ENCODE measurements at places on chromosomes 12 and 14.

GRCh38 chr12:132146098-132146497 is 1.8 kb downstream of the NOC4L start:
- no peak for DNase-seq

- no peak for DNase-seq
These were observed 80.8 kb downstream of the MNAT1 start for GRCh38 chr14:60815371-60815770.

- no peak for DNase-seq
These were observed 407.2 kb downstream of the FSCB start for GRCh38 chr14:44099743-44100488.

DNA sequence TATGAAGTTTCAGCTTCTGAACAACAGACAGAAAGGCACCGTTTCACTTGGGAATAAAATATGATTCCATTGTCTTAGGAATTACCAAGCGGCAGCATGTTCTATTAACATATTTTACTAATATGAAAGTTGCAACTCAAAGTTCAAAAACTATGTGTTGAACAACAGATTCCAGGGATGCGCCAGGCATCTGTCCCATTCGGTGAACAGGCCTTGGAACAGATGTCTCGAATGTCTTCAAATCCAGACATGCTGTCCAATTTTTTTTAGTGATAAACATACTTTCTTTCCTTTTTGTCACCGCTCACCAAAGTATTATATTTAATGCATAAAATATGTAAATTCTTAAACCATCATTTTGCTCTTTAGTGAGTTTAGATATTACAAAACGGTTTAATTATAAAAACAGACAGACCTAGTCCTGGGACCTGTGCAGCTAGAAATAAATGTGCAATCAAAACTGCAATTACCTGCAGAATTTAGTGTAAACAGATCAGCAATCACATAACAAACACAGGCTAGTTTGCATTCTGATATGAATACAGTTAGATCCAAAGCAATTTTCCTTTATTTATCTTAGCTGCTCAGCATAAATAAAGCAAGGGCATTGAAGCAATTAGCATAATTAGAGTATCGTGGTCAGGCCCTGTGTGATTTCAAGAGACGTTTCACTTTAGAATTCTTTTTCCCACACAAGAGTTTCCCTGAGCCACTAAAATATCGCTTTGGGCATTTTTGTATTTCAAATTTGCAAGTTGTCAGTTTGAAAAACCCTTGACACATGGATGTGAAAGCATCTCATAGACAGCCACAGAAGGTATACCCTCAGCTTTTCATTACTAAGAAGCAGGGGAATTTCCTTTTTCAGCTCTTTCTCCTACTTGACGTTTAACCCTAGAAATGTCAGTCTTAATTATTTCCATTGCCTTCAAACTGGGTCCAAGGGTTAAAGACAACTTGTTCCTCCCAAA is 420.8 kb downstream of the EGLN3 start:
- DNase-seq = no peak

GRCh38 chr12:28066879-28067278 is 94.3 kb upstream of the PTHLH start:
- no peak for DNase-seq

DNA sequence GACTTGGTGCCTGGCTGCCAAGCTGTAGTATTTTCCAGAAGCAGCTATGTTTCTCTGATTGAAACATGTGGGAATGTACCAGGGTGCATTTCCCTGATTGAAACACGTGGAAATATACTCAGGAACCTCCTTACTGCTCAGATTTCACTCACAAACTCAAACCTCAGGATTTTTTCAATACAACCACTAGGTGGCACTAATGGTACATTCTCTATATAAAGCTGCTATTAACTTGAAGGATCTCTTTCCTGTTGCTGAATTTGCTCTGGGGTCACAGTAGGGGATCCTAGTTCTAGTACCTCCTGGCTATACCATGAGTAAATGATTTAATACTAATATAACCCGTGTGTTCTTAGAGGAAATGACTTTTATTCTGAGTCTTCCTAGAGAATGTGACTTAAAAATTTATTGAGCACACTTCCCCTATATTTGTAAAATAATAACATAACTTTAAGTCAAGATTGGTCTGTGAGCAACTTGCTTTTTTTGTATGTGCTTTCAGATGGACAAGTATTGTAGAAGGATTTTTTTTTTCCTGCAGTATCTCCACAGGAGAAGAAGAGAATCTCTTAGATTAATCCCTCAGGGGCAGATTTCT is 173.8 kb upstream of the MIS18BP1 start:
- DNase-seq = no peak

DNA sequence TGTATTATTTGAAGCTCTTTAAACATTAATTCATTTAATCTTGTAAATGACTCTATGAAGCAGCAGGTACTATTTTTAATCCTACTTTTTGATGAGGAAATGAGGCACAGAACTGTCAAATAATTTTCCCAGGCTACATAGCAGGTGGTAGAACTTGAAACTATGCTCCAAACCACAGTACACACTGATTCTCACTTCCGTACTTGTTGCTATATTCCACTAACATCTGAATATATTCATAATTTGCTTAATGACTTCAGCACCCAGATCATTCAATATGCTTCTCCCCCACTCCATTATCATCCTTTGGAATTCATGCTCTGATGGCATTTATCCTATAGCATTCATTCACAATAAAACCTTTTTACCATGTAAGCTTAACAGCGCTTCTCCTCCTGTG is 4.9 kb downstream of the ERGIC2 start:
- DNase-seq = no peak

DNA sequence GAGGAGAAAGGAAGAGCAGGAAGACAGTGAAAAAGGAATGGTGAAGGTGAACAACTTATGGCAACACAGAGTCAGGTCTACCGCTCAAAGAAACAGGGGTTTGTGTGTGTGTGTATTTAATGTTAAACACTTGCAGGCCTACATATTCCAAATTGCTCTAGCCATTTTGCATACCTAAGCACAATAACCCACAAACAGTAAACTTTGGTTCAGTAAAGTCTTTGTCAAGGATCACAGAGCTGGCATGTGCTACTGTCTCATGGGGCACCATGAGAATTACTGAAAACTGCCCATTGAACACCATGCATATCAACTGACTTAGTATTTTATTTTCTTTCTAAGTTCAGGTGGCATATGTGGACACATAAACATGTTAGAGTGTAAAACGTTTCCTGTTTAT is 163.6 kb downstream of the MDGA2 start:
- DNase-seq = no peak

- DNase-seq = no peak
These were observed 159.7 kb downstream of the PAH start for GRCh38 chr12:102757154-102757881.

DNA sequence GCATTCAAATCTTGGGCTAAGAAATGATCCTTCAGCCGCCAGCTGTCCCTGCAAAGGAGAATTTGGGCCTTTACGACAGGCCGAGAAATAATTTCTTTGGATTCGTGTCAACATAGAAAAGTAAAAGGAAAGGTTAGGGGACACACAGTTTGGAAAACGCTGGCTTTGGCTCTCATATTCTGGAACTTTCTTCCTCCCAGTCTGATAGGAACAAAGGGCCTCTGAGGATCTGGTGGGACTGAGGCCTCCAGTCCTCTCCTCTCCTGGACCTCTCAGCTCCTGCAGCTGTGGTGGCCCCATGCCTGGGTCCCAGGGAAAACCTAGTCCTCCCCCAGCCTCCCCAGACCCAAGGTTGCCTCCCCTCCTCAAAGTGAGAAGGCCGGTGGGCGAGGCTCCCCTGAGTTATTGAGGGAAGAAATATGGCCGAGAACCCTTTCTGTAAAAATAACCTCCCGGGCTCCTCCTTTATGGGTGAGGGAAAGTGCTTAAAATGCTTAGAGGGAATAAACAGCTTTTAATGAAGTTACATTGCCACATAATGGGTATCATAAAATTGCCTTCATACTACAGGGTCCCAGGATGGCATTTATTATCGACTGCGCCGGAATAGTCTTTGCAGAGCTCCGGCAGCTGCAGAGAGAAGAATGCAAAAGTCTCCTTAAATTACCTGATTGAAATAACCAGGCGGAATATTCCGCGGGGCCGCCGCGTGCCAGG is 188.3 kb downstream of the PHETA1 start:
- DNase-seq = no peak

- no peak for DNase-seq
These were observed 424.7 kb upstream of the TMPO start for GRCh38 chr12:98090731-98091130.

GRCh38 chr12:39915249-39915648 is 190.6 kb downstream of the SLC2A13 start:
- DNase-seq = no peak

DNA sequence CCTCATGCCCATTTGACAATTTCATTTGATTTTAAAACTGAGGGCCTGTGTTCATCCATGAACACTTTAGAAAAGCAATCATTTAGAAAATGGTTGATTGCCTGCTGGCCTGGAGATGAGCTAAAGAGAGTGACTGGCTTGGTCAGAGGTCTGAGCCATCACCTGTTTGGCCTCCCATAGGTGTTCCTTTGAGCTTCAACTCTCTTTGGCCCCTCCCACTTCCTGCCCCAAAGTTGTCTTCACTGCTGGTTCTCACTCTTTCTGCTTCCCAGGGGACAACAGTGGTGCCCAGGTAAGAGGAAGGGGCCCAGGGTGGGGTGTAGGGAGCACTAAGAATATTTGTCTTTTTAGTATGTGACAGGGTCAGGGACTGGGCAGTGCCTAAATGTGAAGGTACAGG is 4.9 kb upstream of the TCP11L2 start:
- no peak for DNase-seq
